ENCODE measurements at places on chromosomes 2 and 18.

GRCh38 chr2:86237172-86237571 lies 37.9 kb downstream of the MRPL35 start:
- no peak for DNase-seq

DNA sequence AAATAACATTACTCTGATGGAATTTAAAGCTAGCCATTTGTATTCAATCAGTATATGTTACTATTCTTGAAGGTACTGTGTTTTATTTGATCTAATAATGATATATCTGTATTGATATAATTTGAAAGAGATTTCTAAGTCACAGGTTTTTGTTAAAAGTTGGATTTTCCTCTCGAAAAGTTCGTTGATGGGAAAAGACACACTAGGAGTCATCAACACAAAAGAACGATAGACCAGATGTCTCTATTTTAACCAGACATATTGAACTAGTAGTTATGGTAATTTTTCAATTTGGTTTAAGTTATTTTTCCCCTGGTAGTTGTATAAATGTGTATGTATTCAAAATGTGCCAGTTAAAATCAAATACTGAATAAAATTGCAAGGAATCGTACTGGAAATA lies 2.5 kb downstream of the ASXL3 start:
- no peak for DNase-seq

GRCh38 chr2:54404270-54404669 lies 51.9 kb upstream of the SPTBN1 start:
- DNase-seq: no peak

DNA sequence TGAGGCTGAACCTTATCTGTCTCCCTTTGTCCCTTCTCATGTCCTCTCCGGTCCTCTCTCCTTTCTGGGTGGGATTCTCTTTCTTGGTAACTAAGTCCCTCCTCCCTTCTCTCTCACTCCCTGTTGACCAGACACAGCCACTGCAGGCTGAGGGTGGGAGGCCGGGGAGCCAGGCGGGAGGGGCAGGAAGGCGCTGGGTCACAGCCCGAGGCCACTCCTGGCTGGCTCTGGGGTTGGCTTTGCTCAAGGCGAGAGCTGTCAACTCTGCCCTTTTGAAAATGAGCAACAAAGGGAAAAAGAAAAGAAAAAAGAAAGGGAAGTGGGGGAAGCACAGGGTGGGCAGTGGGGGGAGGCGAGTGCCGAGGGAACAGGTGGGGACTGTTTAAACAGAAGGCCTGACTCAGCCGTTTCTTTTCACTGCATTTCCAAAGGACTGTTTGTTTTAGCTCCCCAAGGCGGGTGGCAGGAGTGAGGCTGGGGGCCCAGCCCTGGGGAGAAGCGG lies 70.5 kb upstream of the IGFBP5 start:
- DNase-seq: no peak

DNA sequence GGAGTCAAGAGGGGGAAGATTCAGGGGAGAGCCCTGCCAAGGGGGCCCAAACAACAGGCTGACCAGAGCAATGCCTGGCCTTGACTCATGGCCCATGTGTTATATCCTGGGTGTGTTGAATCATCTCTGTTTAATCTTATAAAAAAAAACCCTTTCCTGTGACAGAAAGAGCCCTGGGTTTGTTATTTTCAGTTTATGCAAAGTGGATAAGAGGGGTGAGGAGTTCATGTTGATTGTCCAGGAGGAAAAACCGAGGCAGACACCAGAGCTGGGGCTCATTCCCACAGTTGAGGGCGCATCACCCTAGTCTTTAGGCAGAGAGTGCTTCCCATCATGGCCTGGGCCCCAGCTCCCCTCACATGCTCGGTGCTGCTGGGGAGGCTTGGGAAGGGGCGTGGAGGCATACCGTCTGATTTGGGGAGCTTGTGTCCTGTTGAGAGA lies 30.9 kb upstream of the IL37 start:
- DNase-seq: no peak

DNA sequence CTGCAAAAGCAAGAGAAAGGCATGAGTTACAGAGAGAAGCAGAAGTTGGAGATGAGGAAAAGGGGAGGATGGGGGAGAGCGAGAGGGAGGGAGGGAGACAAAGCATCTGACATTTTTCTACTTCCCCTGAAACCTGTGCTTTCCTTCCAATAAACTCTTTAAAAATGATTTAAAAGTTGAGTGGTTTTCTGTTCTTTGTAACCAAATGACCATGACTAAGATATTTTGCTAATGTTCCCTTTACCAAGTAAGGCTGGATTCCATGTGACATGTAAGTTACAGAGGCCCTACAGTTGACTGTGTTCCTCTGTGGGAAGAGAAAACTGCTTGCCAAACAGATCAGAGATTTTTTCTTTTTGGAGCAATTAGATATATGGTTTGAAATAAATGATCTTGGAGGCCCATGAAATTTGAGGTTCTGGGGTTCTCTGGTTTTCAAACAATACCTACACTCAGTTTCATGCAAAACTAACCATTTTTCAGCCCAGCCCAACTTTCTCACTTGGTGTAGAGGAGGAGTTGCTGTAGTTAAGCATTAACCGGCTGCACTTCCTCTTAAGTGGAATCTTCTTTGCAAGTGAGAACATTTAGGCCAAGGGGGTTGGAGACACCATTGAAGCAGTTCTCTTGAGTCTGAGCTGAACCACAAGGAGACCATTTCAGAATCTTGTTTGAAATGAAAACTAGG lies 34.5 kb downstream of the INSIG2 start:
- DNase-seq: no peak

DNA sequence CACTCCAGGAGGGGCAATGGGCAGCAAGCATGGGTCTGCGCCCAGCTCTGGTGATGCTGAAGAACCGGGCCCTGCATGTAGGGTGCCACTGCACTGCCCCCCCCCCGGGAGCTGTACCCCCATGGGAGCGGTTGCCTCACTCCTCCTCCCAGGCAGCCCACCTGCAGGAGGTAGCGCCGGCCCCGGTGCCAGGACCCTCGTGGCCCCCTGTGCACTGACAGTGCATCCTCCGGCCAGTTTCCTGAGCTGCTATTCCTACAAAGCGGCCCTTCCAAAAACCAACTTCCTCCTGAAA lies 109.4 kb downstream of the ZNF516 start:
- DNase-seq: no peak

- no peak for DNase-seq
These were observed 12.3 kb upstream of the CNGA3 start for GRCh38 chr2:98333922-98334321.

GRCh38 chr2:48849770-48850169 lies 94.2 kb upstream of the LHCGR start:
- no peak for DNase-seq

DNA sequence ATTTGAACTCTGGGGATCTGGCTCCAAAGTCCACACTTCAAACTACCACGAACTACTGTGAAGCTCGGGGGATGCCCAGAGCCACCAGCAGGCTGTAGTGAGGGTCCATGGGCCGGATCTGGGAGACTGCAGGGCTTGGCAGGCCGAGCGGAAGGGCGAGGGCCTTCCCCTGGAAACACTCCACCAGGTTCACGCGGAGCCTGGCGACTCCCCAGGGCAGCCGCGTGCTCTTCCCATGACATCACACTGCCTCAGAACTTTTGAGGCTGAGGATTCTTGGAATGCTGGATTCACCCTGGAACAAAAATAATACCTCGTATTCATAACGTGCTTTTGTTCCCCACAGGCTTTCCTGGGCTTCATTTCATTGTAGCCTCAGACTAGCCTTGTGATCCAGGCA lies 201.0 kb downstream of the SMAD7 start:
- no peak for DNase-seq

DNA sequence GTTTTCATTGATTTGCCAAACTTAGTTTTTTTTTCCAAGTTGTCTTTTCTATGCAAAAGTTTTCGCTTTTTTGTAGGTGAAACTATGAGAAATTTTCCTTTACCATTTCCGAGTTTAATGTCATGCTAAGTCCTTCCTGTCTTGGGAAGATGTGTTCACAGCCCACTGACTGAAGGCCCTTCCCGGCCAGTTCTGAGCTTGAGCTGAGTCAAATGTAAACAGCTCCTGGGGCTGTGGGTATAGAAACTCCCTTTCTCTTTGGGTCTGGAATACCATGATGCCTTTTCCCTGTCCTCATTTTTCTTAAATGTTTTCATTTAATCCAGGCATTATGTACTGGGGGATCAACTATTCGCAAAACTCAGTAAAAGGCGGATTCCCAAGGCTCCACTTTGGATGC lies 69.8 kb upstream of the IL1R1 start:
- DNase-seq: no peak

DNA sequence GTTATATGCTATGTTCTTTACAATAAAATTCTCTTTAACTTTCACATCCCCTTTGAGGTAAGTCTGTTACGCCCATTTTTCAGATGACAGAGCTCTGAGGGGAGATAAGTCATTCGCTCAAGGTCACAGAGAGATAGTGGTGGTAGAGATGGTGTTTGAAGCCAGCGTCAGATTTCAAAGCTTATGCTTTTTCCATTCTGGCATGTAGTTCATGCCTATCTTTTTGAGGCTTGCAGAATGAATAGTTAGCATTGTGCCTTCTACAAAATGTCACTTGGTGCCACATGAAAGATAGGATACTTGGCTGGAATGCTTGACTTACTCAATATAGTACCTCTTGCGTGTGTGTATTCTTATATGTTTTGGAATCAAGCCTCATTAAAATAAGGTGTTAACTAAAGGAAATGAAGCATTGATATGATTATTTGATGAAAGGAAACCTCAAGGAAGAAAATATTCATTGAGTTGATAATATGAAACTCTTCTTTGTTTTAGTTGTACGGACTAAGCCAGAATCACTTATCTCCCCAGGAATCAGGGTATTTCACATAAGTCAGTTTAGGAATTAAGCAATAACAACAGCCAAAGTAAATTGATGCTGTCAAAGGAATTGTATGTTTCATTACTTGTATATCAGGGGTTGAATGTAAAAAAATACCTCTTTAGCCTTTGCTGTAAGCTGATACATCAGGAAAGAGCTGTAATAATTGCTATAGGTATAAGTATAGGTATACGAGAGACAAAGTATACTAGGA lies 15.5 kb downstream of the SPATS2L start:
- DNase-seq: no peak

GRCh38 chr2:114729026-114729425 lies 286.6 kb downstream of the DPP10 start:
- no peak for DNase-seq

GRCh38 chr18:24052053-24052452 lies 37.5 kb downstream of the TTC39C start:
- DNase-seq: no peak

GRCh38 chr2:202327858-202328257 lies 48.3 kb upstream of the BMPR2 start:
- DNase-seq: no peak

Measured in NCI-H2029 treated with DMSO at 0.1 percent for 48 hours (cell line).